Coronary artery (tissue), 2 donors: ENCODE measurements at places on chromosomes 2 and 18.

DNA sequence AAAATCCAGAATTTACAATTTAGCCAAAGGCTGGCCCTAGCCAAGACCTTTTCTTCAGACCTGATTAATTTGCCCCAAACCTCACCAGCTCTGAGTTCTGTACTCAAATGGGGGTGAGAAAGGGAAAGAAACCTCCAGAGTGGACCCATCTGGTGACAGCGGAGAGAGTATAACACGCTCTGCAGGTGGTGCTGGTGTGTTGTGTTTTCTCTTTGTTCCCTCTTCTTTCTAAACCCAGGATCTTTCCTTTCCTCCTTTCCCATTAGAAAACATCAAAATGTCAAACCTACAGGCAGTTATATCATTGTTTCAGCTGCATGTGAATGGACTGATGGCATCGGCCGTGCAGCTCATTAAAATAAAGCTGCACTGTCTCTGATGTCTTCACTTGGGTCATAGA, 253.2 kb upstream of the SP5 start:
- DNase-seq: no peak

GRCh38 chr2:232809349-232810124, 33.2 kb upstream of the KCNJ13 start:
- DNase-seq: no peak

- DNase-seq: no peak
Observed at GRCh38 chr18:45642802-45643201, 27.5 kb downstream of the SLC14A2 start.

GRCh38 chr2:141065042-141065441, 1065.8 kb downstream of the LRP1B start:
- no peak for DNase-seq

- no peak for DNase-seq
Observed at GRCh38 chr2:219285894-219286425, 6.8 kb downstream of the DNAJB2 start.

- no peak for DNase-seq
Observed at GRCh38 chr2:98324181-98324580, 22.1 kb upstream of the CNGA3 start.

GRCh38 chr2:230986520-230987136, 9.3 kb upstream of the SPATA3 start:
- DNase-seq: no peak

GRCh38 chr2:210195101-210195852, 24.1 kb upstream of the KANSL1L start:
- no peak for DNase-seq

DNA sequence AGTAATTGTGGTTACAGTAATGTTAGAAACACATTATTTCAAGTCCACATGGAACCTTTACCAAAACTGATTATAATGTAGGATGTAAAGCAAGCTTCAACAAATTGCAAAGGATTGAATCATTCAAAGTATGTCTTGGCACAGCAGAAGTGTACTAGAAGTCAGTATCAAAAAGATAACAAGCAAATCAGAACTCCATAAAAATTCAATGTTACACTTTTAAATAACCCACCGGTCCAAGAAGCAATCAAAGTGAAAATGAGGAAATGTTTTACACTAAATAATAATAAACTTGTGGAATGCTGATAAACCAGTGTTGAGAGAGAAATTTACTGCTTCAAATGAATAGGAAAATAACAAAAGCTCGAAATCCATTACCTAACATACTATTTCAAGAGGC, 47.7 kb downstream of the TTC21B start:
- DNase-seq: no peak

DNA sequence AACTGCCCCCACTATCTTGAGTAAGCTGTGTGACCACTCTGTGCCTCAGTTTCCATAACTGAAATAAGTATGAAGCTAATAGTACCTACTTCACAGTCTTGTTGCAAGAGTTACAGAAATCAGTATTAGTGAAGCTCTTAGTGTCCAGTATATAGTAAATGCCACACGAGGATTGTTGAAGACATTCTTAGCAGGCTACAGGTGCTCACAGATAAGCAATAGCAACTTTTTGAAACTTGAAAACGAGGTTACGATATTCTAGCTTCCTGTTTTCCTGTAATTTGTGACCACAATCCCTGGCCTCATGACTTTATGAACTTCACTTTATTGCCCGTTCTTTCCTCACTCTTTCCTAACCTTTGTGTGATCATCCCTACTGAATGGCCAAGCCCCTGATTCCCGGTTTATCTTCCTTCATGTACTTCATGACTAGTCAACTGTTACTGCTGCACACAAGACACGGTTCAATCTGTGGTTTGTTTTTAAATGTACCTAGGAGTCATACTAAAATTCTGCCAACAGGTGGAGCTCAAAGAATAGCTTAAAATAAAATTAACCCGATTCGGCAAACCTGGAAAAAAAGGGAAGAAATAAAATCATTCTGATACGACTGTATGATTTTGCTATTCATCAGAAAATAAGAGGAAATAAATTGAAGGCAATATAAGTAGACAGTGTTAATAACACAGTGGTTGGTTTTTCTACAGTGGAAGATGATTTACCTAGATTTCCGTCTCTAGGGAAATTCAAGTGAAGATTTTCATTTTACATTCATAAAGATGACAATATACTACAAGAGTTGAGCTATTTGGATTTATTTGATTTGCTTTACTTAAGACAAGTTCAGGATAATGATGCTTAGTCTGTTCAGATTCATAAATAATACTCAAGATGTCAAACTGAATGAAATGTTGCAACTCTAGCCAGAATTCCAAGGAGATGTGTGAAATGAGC, 38.1 kb upstream of the STAT1 start:
- no peak for DNase-seq

- no peak for DNase-seq
Observed at GRCh38 chr18:54606835-54607212, 15.8 kb downstream of the DYNAP start.

DNA sequence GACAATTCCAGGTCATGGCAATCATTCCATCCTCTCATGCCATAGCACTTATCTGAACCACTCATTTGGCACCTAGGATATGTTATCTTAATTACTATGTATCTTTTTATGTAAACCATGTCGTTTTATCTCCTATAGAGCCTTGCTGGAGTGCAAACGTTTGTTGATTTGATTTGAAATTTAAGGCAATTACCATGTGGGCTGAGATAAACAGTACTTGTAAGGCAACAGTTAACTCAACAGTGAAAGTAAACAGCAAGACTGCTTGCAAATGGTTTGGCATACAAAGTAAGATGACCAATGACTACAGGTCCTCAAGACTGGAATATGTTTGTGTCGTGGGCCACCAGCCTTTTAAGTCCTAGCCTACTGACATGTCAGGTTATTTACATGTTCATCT, 133.7 kb upstream of the ZFP36L2 start:
- no peak for DNase-seq
